AG04450 (cell line): ENCODE measurements at places on chromosomes 13 and 19. TPM values are rescaled to one million over a fixed set of nuclear protein-coding genes. Genes with fewer than 3 reads are reported as not detected.

The PLEKHA4 gene
- polyA plus RNA-seq = 7.1 and 11.9 TPM in 2 replicates

The NLRP7 gene
- not detected in 2 replicates for polyA plus RNA-seq

The TJP3 gene
- polyA plus RNA-seq = not detected in 2 replicates

The ZNF737 gene
- 10.3 and 10.7 TPM in 2 replicates for polyA plus RNA-seq

The IFNL1 gene
- polyA plus RNA-seq = not detected in 2 replicates

The TGFBR3L gene
- polyA plus RNA-seq = 0.88 TPM in 1 of 2 replicates, not detected in the other

The USPL1 gene
- polyA plus RNA-seq = 16.7 and 24.1 TPM in 2 replicates

The KLF1 gene
- not detected in 2 replicates for polyA plus RNA-seq

The NAPSA gene
- 0.10 and 0.16 TPM in 2 replicates for polyA plus RNA-seq

The CEACAM16 gene
- polyA plus RNA-seq = not detected in 2 replicates

The AZU1 gene
- polyA plus RNA-seq = 0.04 TPM in 1 of 2 replicates, not detected in the other

The PSG6 gene
- not detected in 2 replicates for polyA plus RNA-seq

The LRRC63 gene
- not detected in 2 replicates for polyA plus RNA-seq

The PTGIR gene
- 2.4 and 4.2 TPM in 2 replicates for polyA plus RNA-seq

The ZNF541 gene
- polyA plus RNA-seq = not detected in 2 replicates

The GNA15 gene
- not detected in 2 replicates for polyA plus RNA-seq

The YIPF2 gene
- polyA plus RNA-seq = 35.1 and 56.5 TPM in 2 replicates

The CLEC4G gene
- not detected in 2 replicates for polyA plus RNA-seq

The CEACAM19 gene
- polyA plus RNA-seq = 11.3 and 13.8 TPM in 2 replicates

The KIR3DL2 gene
- not detected in 2 replicates for polyA plus RNA-seq

The RDH8 gene
- polyA plus RNA-seq = not detected in 2 replicates

The RNF17 gene
- polyA plus RNA-seq = 0.04 and 0.05 TPM in 2 replicates

The ZNF441 gene
- polyA plus RNA-seq = 4.6 and 6.3 TPM in 2 replicates
